SW 1271 (cell line): ENCODE measurements at places on chromosomes 1 and 21.

DNA sequence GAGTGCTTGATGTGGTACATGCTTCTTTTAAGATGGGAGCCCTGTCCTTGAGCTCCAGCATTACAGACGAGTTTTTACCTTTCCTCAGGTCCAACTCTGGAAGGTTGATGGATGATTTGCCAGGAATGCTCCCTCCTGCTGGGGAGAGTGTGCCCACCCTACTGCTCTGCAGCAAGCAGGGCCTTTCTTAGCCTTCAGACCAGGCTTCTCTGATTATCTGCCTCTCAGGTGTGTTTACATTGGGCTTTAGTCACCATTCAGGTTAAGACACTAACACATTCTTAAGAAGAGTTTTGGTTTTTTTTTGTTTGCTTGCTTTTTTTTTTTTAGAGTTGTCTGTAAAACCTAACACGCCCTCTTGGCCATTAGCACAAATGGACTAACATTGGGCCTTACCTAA lies 301.8 kb downstream of the KCNT2 start:
- DNase-seq, result no peak

DNA sequence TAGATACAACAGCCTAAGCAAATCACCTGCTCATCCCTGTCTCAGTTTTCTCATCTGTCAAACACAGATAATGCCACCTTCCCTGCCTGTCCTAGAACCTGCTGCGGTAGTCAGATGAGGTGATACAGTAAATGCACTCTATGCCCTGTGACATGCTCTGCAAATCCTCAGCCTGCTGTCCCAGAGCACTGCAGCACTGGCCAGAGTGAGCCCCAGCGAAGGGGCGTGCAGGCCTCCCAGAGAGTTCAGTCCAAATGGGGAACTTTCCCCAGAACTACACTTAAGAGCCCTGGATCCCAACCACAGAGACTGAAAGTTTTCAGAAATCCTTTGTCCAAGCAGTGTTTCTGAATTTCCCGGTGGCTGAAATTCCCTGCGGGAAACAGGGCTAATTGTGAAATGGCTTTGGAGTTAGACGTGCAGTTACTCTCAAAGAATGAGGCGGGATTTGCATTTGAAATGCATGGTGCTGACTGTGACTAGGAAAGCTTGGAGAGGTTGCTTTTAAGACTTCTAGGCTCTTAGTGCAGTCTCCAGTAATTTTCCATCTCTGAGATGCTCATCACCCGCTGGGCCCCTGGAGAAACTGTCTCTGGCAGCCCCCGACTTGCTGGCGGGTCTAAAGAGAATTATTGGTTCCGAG lies 206.5 kb upstream of the AJAP1 start:
- no peak for DNase-seq

DNA sequence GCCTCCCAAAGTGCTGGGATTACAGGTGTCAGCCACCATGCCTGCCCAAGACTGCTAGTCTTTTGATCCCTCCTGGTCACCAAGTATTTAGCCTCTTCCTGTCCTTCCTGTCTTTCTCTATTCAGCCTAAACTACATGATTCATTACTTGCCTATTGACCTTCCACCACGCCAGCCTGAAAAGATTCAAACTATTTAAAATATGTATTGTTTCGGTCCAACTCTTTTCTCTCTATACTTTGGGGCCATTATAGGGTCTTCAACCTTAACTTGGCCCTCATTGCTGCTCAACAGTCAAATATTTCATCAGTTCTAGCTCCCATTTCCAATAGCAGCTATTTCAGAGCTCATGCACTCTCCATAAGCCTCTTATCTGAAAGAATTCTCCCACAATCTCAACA lies 153.0 kb downstream of the TNFSF18 start:
- peak; percentile 82 for DNase-seq

DNA sequence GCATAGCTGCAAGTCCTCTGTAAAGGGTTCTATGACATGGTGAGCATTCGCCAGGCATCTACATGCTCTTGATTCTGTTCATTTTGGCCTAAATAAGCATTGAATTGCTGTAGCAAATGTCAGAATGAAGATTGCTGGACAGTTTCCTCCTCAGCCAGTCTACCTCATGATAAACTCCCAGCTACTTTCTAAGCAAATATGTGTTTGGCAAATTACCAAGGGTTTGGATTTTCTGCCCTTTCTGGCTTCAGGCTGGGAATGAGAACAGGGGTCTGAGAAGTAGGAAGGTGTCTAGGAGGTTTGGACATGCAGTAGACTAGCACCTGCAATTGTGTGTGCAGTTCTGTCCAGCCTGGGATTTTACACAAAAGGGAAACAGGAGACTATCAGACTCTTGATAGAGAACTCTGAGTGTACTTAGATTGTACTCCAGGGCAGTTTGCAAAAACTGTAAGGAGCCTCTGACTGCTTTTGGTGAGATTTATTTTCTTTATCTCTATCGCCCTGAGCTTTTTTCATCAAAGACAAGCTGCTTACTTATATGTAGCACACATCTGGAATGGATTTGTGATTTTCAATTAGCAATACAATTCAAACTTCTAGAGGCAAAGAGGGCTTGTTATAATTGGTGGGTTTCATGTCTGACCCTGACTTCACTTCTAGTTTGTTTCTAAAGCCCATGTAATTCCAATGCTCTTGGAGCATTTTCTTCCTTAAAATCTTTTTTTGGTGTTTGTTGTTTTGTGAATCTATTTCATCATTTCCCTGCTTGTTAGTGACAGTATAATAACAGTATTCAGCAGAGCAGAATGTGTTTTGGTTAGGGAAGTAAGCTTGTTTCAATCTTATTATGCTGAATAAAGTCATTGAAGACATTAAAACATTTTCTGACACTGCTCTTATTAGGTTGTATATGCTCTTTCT lies 150.8 kb downstream of the VPS13D start:
- DNase-seq, result no peak

DNA sequence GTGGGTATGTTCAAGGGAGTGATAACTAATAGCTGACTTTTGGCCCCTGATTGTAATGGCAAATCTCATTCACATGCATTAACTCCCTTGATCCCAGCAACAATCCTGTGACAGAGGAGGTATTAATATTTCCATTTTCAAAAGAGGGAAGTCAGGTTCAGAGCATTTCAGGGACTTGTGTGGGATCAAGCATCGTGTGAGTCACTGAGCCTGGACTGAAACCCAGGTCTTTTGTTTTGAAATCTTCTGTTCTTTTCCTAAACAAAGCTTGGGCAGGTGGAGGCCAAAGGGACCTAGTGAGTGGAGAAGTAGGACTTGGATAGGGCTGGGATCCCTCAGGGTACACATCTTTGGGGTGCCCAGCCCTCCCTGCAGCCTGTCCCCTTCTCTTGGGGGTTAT lies 37.9 kb downstream of the ETNK2 start:
- no peak for DNase-seq

GRCh38 chr1:99490031-99490430 lies 155.9 kb upstream of the PALMD start:
- no peak for DNase-seq

GRCh38 chr1:182303778-182304177 lies 87.8 kb downstream of the GLUL start:
- no peak for DNase-seq

GRCh38 chr21:14677639-14678179 lies 131.6 kb upstream of the SAMSN1 start:
- no peak for DNase-seq

- DNase-seq, result no peak
Measured at GRCh38 chr1:31771891-31772668, 7.9 kb upstream of the ADGRB2 start.

GRCh38 chr1:7280347-7280960 lies 490.6 kb upstream of the VAMP3 start:
- no peak for DNase-seq

- no peak for DNase-seq
Measured at GRCh38 chr1:111906816-111907215, 82.7 kb downstream of the KCND3 start.

GRCh38 chr1:32892368-32893197 lies 6.3 kb downstream of the HPCA start:
- DNase-seq, result no peak

DNA sequence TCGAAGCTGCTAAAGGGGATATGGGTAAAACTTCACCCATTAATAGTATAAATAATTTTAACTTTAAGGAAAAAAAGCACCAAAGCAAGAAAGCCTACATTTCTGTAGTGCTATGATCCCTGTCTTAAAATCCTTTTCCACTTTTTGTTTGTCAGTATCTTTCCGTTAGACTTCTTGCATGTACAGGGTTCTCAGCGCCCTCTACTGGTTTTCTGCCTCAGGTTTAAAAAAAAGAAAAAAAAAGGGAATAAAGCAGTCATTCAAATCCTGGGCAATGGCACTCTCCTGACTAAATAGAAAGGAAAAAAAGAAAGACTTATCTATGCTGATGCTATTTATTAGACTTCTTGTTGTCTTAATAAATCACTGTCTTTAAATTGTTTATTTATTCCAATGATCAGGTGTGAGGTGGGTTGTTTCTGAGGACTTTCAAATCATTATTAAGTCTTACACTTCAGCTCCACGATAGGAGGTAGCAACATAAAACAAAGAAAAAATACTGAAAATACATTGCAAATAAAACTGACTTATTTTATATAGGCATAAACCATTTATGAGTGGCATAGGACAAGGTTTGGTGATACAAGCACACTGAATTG lies 475.4 kb upstream of the NR5A2 start:
- peak; percentile 45 for DNase-seq

DNA sequence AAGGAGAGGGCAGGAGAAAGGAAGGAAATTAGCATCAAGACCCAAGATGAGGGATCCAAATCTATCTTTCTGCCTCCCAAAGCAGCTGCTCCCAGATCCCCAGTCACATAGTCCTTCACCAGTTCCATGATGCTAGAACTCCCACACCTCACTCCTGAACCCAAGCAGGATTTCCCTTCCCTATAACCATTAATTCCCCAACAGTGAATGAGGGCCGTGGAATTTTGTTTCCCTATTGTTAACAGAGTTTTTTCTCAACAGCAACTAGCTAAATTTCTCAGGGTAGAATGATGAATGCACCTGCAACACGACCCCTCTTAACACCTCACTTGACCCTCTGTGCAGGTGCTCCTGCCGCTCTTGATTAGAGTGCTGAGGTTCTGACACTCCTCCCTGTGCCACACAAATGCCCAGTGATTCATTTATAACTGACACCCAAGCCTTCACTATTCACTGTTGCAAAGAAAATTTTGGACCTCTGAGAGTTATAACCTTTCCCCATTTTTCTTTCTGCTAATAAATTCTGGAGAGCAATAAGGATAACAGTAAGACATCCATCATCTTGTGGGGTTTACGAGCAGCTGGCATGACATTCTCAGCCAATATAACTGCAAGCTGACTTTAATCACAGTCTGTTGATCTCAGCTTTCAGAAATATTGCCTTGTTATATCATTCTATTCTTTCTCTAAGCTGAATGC lies 25.4 kb upstream of the NPL start:
- no peak for DNase-seq

- DNase-seq, result no peak
Measured at GRCh38 chr1:204377800-204378668, 18.3 kb upstream of the PLEKHA6 start.

DNA sequence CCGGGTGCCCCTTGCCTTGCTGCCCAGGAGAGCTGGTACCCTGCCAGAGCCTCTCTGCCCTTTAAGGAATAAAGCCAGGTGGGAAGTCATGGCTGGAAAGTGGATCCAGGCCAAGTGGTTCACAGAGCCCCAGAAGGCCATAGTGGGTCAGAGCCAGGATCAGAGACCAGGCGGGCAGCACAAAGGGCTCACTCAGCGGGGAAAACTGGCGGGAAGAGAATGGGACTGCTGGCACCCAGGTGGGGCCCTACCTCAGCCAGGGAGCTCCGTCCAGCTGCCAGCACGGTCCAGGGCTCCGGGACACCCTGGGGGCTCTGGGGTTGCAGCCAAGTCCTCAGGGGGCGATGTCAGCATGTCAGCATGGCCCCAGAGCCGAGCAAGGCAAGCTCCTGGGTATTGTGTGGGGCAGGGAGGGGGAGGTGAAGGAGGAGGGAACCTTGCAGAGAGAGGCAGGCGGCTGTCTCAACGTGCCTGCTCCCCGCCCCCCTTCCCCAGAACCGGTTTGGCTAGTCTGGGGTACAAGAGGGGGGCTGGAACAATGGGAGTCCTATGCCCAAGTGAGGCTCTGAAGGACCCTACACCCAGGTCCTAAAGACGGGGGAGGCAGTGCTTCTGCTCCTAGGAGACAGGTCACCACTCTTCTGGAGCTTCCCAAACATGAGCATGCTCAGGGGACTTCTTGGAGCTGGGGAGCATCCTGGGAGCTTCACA lies at the start of gene ARHGEF19:
Gene ARHGEF19 (minus strand): TSS at position 402 of the 711 bp plus-strand sequence. CDS start 3,598 bp downstream, outside the sequence.
- no peak for DNase-seq

- no peak for DNase-seq
Measured at GRCh38 chr1:172662464-172663109, 3.7 kb downstream of the FASLG start.
